ENCODE measurements at places on chromosomes 11 and 22.

- no peak for DNase-seq
Measured at GRCh38 chr11:66090288-66090687, 20.2 kb downstream of the PACS1 start.

- DNase-seq, result no peak
Measured at GRCh38 chr11:118618991-118619375, 11.6 kb downstream of the PHLDB1 start.

GRCh38 chr11:64906314-64906635, 10.7 kb downstream of the ATG2A start:
- DNase-seq, result no peak

- DNase-seq, result no peak
Measured at GRCh38 chr11:12282676-12283075, 94.7 kb upstream of the PARVA start.

DNA sequence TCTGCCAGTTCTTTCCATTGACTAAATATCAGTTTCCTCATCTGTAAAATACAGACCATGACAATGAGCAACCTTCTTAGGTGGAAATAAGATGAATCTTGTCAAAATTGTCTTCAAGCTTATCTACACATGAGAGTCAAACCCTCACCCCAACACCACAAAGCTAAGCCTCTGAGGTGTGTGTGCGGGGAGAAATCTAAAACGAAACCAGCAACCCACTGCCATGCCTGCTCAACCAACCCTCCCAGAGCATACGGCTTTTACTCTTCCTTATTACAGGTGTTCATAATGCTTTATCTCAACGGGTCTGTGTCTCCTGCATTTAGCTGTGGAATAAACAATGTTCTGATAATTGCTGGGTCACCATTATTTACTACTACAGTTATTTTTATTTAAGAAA, 235.4 kb downstream of the KIRREL3 start:
- no peak for DNase-seq

DNA sequence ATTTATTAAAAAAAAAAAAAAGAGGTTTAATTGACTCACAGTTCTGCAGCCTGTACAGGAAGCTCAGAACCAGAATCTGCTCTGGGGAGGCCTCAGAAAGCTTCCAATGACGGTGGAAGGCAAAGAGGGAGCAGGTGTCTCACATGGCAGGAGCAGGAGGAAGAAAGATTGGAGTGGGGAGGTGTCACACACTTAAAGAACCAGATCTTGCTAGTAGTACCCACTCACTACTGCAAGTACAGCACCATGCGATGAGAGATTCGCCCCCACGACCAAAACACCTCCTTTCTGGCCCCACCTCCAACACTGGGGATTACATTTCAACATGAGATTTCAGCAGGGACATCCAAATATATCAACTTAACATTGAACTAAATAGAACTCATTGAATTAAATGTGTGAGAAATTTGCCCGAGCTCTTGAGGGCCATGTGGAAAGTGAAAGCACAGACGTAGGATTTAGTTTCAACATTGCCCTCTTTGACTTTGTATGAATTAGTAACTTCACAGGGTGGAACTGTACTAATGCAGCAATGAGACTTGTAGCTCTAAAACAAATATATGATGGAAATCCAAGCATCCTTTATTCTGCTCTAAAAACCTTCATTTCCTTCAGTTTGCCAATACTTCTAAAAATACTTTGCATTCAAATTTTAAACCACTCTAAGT, 628.2 kb downstream of the FAM181B start:
- DNase-seq, result no peak

DNA sequence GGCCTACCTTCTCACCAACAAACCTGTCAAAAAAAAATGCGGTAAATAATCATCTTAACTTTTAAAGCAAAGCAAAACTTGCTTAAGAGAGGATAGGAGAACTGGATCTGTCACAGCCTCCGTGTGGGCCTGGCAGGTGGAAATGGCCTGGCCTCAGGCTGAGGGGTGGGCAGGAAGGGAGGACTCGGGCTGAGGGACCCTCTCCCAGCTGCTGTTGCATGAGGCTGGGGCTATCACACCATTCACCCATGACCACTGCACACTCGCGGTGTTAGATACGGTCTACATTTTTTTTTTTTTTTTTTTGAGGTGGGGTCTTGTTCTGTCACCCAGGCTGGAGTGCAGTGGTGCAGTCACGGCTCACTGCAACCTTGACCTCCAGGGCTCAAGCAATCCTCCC, 24.5 kb downstream of the ARHGAP1 start:
- DNase-seq, result no peak

- no peak for DNase-seq
Measured at GRCh38 chr11:73866095-73866579, 10.5 kb downstream of the COA4 start.

- no peak for DNase-seq
Measured at GRCh38 chr11:19912958-19913892, 200.6 kb downstream of the NAV2 start.
